ENCODE measurements at places on chromosomes 12 and 14. TPM values are rescaled to one million over a fixed set of nuclear protein-coding genes. Genes with fewer than 3 reads are reported as not detected.

Gene KIF5A
- 0.14 TPM for total RNA-seq

Gene TCL1B
- not detected for total RNA-seq

Gene GDF3
- total RNA-seq: not detected

Gene IQSEC3
- total RNA-seq: not detected

Gene KRT75
- 0.19 TPM for total RNA-seq

Gene CLEC9A
- not detected for total RNA-seq

Gene SSTR1
- not detected for total RNA-seq

Gene VRTN
- total RNA-seq: not detected

Gene GZMB
- not detected for total RNA-seq

Gene FSCB
- not detected for total RNA-seq

Gene KITLG
- 11.9 TPM for total RNA-seq

Gene GPRC5D
- total RNA-seq: not detected
